ENCODE measurements at places on chromosomes 16 and 17.

DNA sequence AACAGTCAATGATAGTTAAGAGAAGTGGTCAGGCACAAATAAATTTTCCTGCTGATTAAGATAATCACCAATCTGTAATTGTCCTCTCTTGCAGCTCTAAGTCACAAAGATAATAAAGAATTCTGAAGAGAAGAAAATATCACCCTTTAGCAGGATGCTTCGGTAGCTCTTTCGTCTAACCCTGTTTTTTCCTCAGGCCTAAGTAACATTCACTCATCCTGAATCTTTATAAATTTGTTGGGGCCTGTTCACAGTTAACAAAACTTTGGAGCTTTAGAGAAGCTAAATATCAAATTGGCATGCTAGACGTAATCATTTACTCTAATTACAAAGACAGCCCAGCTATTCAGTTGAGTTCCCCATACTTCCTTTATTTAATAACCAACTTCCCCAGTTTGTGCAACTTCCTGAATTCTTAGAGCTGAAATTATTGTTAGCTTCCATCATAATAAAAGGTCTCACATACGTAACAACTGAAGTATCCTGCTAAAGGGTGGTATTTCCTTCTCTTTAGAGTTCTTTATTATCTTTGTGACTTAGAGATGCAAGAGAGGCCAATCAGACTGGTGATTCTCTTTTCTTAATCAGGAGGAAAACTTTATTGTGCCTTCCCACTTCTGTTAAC is 118.6 kb downstream of the TANGO6 start:
- DNase-seq, result peak; percentile 84

- DNase-seq, result no peak
Measured at GRCh38 chr16:46612121-46612520, 9.1 kb downstream of the SHCBP1 start.

- no peak for DNase-seq
Measured at GRCh38 chr16:75351183-75351582, 82.1 kb downstream of the CFDP1 start.

- DNase-seq, result no peak
Measured at GRCh38 chr16:84190731-84191388, at the start of gene ADAD2. ADAD2 (plus strand) TSS chr16:84191157; CDS start chr16:84191231, 74 bp downstream.

DNA sequence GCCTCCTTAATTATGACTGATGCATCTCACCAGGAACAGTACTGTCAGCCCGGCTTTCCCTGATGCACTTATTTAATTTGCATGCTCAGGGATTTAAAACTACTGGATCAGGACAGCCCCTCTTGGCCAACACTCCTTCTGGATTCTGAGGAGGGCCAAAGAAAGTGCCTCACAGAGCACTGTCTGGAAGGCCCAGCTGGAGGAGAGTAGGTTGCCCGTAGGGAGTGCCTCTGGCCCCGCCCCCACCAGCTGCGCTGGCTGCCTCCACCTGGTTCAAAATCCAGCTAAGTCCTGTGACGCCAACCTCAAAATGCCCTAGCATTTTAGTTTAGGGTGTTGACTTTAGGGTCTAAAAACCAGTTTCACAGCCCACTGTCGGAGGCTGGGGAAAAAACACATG is 49.4 kb upstream of the SREBF1 start:
- DNase-seq, result no peak

DNA sequence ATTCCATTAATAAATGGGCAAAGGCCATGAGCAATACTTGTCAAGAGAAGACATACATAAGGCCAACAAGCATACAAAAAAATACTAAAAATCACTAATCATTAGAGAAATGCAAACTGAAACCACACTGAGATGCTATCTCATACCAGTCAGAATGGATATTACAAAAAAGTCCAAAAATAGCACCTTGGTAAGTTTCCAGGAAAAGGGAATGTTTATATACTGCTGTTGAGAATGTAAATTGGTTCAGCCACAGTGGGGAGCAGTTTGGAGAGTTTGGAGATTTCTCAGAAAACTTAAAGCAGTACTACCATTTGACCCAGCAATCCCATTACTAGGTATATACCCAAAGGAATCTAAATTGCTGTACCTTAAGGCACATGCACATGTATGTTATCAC is 467.7 kb downstream of the CDH11 start:
- DNase-seq, result no peak

- DNase-seq, result no peak
Measured at GRCh38 chr16:83737729-83738354, 69.9 kb upstream of the HSBP1 start.

DNA sequence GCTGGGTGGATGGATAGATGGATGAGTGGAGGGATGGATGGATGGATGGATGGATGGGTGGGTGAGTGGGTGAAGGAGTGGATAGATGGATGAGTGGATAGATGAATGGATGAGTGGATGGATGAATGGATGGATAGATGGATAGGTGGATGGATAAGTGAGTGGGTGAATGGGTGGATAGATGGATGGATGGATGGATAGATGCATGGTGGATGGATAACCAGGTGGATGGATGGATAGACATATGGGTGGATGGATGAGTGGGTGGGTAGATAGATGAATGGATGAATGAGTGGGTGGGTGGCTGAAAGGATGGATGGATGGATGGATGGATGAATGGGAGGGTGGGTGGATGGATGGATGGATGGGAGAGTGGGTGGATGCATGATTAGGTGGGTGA is 51.0 kb upstream of the ZC3H18 start:
- no peak for DNase-seq

- DNase-seq, result no peak
Measured at GRCh38 chr17:66507103-66507923, 204.9 kb downstream of the PRKCA start.

GRCh38 chr16:50819706-50820105 is 77.8 kb downstream of the CYLD start:
- DNase-seq, result no peak

DNA sequence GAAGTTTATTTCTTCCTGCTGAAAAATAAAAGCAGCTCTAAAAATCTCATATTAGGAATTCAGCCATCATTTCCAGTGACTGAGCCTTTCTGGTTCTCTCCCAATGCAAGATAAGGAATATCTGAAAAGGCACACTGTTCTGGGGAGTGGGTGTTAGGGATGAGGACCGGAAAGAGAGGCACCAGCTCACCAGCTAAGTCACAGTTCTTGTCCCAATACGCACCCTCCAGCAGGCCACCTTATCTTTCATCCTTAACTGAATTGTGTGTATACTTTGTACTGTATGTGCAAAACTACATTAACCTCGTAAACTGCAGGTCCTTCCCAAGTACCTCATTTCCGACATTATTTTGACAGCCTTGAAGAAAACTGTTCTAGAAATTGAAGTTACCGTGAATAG is 11.0 kb downstream of the AMFR start:
- DNase-seq, result no peak

DNA sequence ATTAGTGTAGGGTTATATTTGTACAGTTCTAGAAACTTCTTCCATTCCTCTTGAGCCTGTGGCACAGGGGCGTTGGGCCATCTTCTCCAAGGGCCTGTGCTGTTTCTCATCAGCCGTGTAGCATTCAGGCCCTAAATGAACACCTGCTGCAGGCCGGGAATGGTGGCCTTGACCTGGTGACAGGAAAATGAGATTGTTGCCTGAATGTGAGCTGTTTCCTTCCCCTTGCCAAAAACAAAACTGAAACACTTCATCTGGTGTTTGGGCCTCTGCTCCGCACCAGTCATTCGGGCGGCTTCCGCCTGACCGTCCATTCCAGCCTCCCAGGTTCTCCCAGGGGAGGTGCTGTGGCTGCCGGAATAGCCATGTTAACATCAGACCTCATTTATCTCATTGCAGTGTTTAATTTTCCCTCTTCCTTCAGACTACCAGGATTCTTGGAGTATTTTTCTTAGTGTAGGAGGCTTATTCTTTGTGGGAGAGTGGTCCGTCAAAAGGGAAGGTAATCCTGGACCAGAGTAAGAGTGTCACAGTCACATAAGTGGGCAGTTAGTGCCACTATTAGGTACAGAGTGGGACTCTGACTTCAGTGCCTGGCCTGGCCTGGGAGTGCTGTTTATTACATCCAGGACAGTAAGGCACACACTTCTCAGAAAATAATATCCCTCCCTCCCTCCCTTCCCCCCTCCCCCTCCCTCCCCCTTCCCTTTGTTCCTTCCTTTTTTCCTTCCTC is 61.9 kb downstream of the WWP2 start:
- DNase-seq, result no peak

DNA sequence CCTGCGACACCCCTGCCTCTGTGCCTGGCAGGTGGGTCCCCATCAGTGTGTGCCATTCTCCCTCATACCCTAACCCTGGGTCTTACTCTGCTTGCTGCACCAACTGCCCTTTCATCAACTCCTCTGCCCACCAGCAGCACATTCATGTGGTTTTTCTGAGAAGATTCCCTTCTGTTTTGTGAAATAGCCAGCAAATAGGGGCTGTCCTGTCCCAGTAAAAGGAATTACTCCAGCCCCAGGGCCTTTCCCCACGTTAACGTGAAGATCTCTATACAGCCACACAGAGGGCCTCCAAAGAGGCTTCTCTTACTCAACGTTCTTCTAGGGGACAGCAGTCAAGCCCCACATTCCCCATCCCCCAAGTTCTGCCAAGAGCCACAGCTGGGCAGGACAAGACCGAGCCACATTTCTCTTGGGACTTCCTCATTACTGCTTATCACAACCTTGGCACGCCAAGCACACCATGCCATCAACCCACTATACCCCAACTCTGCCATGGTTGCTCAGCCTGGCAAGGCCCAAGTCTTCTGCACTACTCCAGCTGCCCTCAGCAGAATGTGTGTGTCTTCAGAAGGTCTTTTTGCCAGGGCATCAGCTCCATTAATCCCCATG is 18.7 kb upstream of the CCL2 start:
- no peak for DNase-seq

DNA sequence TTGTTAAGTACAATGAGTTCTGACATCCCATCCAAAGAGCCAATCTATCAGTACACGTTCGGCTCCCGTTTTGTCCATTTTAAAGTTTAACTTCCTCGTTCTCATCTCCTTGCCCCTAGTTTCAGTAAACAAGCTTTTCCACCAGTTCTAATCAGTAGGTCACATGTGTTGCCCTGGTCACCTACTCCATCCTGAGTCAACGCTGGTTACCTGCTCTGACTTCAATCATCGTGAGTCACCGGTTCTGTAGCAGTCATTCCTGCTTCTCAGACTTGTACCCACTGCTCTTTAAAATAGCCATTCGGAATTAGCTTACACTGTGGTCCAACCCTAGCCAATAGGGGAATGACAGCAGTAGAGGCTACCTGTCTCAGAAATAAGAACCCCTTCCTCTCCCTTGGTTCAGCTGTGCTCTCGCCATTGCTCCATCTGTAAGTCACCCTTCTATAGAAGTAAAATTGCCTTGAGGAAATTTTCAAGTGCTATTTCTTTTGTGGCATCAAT is 191.0 kb downstream of the CPPED1 start:
- DNase-seq, result no peak

GRCh38 chr16:57797216-57797525 is 5.1 kb downstream of the KIFC3 start:
- DNase-seq, result no peak

DNA sequence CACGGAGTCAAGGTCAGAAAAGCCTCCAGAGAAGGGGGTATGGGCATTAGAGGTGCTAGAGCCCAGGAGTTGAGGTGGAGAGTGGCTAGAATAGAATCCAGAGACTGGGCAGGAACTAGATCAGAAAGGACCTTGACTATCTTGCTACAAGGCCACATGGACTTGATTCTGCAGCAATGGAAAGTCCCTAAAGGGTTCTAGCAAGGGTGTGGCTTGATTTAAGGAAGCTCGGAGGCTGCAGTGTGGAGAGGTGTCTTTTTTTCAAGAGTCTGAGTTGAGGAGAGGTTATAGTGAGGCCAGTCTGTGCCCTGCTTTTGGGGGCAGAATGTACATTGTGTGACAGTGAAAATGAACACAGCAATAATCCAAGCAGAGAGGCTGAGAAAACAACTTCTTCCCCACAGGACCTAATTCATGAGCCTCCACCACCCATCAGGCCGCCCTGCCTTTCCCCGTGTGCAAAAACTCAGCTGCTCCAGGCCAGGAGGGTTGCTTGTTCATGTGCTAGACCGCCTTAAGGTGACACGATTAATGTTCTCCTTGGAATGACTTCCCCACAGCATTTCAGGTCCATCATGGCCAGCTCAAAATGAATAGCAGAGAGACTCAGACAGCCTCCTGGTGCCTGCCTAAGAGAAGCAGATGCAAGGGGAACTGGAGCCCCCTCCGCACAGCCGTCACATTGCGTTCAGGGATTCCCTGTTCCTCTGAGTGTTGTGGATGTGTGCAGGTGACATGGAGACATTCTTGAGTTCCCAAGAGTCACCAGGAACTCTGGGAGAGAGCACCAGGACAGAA is 8.7 kb upstream of the BEAN1 start:
- DNase-seq, result no peak

DNA sequence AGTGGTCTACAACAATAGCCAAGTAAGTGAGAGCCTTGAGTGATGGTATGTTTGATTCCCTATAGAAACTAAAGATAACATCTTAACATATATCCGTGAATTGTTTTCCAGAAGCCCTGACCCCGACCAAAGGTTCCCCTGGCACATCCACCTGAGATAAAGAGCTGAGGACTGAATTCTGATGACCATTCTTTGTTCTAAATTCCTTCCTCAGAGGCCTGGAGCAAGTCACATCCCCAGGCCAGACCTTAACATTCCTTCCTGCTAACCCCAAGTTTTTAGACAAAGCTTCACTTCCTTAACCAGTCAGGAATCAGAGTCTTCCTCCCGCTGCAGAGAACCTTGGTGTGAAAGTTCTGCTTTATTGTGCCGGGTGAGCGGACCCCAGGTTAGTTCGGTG is 83.3 kb downstream of the PMP22 start:
- no peak for DNase-seq

GRCh38 chr17:75703591-75703990 is 17.7 kb upstream of the ITGB4 start:
- no peak for DNase-seq

- DNase-seq, result peak; percentile 43
Measured at GRCh38 chr17:68457168-68457538, at the start of gene WIPI1. WIPI1 (minus strand) TSS chr17:68457496; CDS start chr17:68457421, 75 bp downstream.

GRCh38 chr17:61002316-61002736 is 324.7 kb downstream of the BCAS3 start:
- DNase-seq, result peak; percentile 91

- DNase-seq, result no peak
Measured at GRCh38 chr17:43992641-43993040, 11.8 kb upstream of the NAGS start.

- DNase-seq, result peak; percentile 50
Measured at GRCh38 chr17:81712468-81713003, 452 bp downstream of the SLC25A10 start.

- DNase-seq, result no peak
Measured at GRCh38 chr17:39852239-39852638, 11.9 kb downstream of the IKZF3 start.

GRCh38 chr16:745739-746138 is 4.9 kb upstream of the CIAO3 start:
- DNase-seq, result no peak

DNA sequence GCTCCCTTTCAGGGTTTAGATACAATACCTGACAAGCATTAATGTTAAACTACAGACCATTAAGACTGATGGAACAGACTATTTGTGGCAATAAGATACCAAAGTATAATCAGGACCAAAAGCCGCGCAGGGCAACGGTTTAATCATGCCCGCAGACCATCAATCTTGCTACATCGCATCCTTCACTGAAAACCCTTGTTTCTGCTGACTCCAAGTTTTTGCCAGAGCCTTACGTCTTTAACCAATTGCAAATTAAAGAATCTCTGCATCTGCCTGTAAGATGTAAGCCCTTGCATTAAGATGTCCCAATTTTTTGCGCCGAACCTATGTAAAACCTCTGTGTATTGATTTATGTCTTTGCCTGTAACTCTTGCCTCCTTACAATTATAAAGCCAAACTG is 94.2 kb upstream of the RBBP6 start:
- DNase-seq, result no peak

- peak; percentile 78 for DNase-seq
Measured at GRCh38 chr16:72467157-72467759, 295.3 kb upstream of the PMFBP1 start.

Data from Kasumi-1 (cell line).